ENCODE measurements at places on chromosomes 6 and 20.

DNA sequence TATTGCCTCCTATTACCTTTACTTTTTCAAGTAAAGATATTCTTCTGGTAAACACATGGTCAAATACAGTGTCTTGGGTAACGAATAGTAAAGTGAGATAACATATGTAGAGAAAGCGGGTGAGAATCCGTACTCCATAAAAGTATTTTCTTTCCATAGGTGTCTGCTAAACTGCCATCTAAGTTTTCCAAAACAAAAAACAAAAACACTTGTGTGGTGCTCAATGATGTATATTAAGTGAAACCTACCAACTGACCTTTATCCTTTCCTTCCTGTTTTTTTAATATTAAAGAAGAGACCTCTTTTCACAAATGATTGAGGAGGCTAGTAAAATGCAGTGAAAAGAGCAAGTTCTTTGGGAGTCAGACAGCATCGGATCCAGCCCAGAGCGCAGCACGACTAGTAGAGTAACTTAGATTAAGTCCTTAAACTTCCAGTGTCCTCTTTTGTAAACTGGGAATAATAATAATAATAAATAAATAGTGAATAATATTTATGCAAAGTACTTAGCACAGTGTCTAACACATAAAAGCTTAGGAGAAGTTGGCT lies 437 bp upstream of the CDKAL1 start:
- no peak for DNase-seq

DNA sequence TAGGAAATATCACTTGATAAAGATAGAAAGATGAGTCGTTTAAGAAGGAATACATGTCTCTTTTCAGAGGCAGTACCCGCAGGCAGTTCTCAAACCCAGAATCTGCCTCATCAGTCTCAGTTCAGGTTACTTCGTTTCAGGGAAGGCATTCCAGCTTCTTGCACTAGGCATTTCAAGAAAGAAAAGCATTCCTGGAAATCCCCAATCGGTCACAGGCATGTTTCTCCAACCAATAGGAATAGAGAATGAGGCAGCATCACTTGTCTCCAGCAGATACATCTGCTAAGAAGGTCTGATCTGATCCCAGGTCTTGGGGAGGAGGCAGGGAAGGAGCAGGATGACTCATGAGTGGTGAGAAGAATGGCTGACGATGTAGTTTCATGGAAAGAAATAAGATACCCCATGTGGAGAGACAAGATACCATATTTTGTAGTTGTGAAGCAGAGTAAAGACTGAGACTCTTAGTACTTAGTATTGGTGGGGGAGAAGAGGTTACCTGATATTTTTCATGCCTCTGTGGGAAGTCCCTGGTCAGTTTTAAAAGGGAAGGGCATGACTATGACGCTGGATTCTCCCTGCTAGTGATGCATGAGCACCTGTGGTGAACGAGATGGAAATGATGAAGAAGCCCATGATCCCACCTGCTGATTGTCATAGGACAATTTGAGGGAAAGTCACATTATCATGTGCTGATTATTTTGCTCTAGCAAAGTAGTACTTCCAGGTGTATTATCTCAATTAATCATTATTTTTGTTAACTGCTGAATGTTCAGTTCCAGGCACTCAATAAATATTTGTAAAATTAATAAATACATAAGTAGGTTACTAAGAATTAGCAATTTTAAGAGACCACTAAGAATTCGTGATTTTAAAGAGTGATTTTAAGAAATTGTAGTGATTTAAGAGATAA lies 20.3 kb upstream of the HLA-DRB1 start:
- DNase-seq: no peak

DNA sequence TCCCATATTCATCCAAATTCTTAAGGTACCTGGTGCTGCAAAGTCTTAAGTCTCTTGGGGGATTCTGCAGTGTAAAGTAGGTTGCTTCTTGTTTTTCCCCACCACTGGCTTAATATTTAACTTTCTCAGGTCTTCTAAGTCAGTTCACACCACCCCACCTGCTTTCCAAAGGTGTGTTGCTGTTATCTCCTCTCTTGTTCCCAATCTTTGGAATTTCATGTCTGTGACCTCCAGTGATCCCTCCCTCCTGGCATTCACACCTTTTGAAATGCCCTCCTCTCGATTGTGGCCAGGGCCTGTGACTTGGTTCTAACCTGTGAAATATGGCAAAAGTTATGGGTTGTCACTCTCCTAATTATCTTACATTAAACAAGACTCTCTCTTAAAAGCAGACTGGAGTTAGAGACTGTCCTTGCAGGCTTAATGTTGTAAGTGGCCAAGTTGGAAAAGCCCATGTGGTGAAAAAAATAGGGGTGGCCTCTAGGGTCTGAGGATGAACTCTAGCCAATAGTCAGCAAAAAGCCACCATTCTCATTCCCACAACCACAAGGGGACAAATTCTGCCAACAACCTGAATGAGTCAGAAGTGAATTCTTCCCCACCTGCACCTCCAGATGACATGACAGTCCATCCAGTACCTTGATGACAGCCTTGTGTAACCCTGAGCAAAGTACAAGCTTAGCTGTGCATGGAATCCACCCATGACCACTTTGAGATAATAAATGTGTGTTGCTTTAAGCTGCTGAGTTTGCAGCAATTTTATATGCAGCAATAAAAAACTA lies 45.1 kb downstream of the ADGRF1 start:
- DNase-seq: no peak

- DNase-seq: no peak
Observed at GRCh38 chr20:13554076-13554475, 84.7 kb downstream of the TASP1 start.

DNA sequence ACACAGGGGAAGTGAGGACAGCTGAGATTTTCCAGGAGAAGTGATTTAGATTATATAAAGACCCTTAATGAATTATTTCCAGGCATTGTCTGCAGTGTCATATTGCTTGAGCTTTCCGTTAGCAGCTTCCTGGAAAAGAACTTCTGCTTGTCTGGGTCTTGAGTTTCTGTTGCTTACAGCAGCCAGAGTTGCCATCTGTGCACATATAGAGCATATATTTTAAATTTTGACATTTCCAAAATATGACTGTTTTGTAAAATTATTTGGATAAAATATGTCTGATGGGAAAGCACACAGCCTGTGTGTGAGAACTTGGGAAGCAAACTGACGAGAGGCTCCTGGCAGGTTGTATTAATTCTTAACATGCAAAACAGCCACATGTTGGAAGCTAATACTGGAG lies 21.0 kb upstream of the NKX2-2 start:
- DNase-seq: no peak

DNA sequence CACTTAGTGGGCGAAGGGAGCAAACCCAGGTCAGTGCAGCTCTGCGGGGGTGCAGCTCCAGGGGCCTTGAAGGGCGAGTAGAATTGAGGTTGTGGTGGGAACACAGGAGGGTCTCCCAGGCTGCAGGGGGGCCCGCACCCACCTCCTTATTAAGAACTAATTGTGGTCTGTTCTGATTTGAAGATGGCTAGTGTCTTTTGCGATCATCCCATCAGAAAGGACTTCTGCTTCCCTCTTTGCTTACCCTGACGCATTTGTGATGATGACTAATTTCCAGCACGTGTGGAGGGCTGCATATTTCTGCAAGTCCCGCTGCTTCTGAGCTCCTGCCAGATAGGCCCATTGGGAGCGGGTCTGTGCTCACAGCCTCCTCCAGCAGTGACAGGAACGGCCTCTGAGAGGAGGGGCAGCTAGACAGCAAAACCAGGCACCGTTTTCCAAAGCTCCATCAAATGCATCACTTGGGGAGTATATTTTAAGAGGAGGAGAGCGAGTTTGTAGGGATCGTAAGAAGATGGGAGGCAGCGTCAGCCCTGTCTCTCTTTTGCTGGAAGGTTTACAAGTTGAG lies 268.9 kb downstream of the CDH4 start:
- no peak for DNase-seq

Data from ovary (tissue), 10 donors.